ENCODE measurements at places on chromosomes 11 and 22.

DNA sequence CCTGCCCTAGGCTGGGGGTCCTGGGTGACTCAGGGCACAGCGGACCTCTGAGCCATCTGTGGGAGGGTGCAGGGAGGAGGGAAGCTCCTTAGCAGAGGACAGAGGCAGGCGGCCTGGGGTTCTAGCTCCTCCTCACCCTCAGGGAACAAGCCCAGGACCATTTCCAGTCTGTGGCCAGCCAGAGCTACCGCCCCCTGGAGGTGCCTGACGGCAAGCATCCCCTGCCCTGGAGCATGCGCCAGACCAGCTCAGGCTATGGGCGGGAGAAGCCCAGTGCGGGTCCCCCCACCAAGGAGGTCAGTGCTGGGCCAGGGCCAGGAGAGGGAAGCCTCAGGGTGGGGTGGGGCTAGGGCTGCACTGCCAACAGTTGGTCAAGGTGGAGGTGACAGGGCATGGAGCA, 26.0 kb upstream of the LRRC10B start:
- DNase-seq, result no peak

- DNase-seq, result no peak
Measured at GRCh38 chr22:20523086-20523983, 15.9 kb downstream of the MED15 start.

GRCh38 chr11:75743711-75744563, 24.6 kb upstream of the DGAT2 start:
- DNase-seq, result no peak

GRCh38 chr11:128704517-128704916, 10.6 kb downstream of the FLI1 start:
- no peak for DNase-seq

DNA sequence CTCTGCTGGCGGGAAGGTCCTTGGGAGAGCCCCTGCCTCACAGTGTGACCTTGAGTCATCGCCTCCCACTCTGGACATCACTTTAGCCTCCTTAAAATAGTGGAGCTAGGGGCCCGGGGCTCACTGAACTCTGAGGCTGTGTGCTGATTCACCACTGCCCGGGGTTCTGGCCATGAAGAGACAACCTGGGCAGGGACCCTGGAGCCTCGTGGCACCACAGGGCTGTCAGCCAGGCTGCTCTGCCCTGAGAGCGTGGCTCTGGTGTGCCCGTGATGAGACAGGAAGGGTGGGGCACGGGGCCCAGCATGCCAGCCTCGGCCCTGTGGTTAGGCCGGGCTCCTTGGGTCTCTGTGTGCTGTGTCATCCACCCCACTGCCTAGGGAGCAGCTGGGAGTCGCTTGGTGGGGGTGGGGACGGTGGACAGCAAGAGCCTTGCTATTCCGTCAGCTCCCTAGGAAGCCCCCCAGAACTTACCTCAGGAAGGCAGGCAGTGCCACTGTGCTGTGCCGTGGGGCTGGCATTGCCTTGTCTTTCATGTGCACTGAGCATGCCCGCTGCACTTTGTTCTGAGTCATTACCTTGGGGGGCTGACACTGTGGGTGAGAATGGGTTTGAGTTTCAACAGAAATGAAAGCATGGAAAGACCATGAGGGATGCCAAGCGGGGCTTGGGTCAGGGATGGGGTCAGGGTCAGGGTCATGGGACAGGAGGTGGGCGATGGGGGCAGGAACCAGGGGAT, 31.7 kb downstream of the TPCN2 start:
- DNase-seq, result no peak

- no peak for DNase-seq
Measured at GRCh38 chr22:40634119-40634903, 2.2 kb downstream of the MRTFA start.

All from KG1 (cell line).